NCI-H1092 (cell line): ENCODE measurements at places on chromosomes 4 and X.
A peak's percentile ranks its signal among the peaks of the same experiment; 100 is the strongest.

GRCh38 chrX:39309721-39310152 lies 508.5 kb downstream of the MID1IP1 start:
- no peak for DNase-seq

GRCh38 chr4:52799813-52800212 lies 48.6 kb upstream of the ERVMER34-1 start:
- no peak for DNase-seq

DNA sequence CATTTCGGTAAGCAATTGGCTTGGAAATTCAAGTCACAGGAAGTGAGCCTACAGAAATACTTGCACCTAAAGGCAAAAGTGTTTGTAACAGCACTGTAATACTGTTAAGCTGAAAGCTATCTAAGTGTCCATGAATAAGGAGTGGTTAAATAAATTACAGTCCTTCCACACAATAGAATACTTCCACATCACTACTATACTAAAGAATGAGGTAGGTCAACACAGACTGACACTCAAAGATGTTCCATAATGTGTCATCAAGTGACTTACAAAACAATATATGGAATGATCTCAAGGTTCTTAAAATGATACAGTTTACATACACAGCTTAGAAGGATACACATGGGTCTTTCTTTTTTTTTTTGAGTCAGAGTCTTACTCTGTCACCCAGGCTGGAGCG lies 27.0 kb downstream of the SLC10A6 start:
- no peak for DNase-seq

GRCh38 chr4:110475881-110476818 lies at the start of gene ENPEP:
TSS of gene ENPEP (plus strand) at chr4:110476155. CDS start at chr4:110476415, 260 bp downstream.
- DNase-seq, result no peak

- DNase-seq, result no peak
These were observed 238.1 kb downstream of the SLITRK2 start for GRCh38 chrX:146055733-146056132.

GRCh38 chr4:8037150-8037769 lies 97.6 kb upstream of the AFAP1 start:
- DNase-seq, result no peak

- DNase-seq, result no peak
These were observed 53.7 kb downstream of the TRIM2 start for GRCh38 chr4:153257991-153258390.

- no peak for DNase-seq
These were observed 28.7 kb downstream of the ADH6 start for GRCh38 chr4:99190336-99190735.

DNA sequence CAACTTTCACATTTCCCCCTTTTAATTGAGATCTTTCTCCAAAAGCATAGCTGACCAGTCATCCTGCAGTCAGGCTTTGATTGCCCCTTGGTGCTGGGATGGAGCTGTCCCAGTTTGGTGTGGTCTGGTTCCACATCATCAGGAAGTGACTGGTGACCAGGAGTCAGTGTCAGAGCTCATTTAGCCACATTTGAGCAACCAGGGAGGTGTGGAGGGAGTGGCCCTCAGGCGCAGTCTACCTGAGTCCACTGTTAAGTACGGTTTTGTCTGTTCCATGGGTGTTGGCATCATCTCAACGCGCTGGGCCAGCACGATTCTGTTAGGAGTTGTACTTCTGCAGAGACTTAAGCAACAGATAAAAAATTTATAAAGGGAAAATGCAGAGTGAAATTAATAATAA lies 52.6 kb downstream of the RGS12 start:
- DNase-seq, result no peak

DNA sequence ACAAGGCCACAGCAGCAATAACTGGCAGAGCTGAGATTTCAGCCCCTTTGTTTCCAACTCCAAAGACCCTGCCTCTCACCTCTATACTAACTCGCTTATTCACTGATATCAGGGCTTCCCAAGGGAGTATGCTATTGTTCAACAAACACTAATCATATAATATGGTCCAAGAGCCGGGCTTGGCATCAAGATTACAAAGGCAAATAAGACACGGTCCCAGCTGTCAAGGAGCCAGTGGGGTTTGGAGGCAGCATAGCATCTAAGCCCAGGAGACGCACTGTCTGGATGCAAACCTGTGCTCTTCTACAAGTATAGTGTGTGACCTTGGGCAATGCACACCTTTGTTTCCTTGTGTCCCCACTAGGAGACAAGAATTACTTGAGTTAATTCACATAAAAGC lies 28.7 kb downstream of the PAPSS1 start:
- peak; percentile 16 for DNase-seq

DNA sequence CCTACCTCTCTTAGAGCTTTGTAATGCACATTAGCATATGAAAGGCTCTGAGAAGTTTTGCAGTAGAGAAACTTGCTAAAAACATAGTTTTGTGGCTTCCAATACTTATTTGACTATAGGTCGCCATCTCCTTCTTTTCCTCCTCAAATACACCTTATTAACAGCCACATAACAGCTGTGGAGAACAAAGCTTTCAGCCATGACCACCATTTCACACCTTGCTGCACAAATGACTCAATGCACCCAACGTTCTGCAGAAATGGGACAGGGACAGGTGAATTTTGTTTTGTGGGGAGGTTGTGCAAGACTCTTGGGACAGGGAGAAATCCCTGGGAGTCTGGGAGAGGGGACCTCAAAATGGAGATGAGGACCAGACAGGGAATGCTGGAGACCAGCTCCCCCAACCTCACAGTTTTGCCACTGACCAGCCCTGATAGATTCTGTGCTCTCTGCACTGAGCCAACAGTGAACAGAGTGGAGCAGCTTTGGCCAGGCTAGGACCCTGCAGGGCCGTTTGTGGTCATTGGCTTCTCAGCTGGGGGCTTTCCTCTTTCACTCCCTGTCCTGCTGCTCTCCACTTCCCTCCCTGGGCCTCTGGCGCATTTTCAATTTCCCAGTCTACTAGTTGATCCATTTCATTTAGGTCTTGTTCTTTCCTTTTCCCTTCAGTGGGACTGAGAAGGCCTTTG lies 16.6 kb downstream of the FRMPD3 start:
- DNase-seq, result no peak

DNA sequence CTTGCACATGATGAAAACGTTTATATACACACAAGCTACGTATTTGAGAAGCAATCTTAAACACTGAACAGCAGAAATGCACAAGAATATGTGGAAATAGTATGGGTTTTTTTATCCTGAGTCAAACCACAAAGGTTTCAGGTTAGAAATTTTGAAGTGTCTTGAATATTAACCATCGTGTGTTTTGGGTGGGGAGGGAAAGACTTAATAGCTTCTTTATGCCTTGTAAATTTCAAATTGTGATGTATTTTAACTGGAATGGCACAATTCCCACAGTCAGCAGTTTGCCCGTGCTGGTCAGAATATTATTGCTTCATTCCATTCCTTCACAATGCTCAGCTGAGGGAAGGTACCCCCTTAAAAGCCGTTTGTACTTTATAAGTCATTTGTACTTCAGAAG lies 67.4 kb upstream of the WDR1 start:
- no peak for DNase-seq

GRCh38 chr4:1010395-1011021 lies 918 bp upstream of the FGFRL1 start:
- no peak for DNase-seq

DNA sequence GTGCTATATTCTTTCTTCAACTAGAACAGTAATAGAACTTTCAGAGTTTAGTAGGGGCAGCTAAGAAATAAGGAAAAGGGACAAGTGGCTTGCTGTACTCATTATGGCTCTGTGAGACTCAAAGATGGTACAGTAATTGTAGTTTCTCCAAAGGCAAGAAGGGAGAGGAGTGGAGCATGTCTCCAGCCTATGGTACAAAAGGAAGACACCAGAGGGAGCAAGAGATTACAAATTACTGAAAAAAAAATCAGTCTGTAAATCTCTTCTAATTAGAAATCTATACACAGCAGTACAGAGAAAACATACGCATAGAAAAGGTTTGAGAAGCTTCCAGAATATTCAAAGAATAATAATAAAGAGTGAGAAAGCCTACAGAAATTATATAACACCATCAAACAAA lies 61.4 kb downstream of the KLHL4 start:
- no peak for DNase-seq

DNA sequence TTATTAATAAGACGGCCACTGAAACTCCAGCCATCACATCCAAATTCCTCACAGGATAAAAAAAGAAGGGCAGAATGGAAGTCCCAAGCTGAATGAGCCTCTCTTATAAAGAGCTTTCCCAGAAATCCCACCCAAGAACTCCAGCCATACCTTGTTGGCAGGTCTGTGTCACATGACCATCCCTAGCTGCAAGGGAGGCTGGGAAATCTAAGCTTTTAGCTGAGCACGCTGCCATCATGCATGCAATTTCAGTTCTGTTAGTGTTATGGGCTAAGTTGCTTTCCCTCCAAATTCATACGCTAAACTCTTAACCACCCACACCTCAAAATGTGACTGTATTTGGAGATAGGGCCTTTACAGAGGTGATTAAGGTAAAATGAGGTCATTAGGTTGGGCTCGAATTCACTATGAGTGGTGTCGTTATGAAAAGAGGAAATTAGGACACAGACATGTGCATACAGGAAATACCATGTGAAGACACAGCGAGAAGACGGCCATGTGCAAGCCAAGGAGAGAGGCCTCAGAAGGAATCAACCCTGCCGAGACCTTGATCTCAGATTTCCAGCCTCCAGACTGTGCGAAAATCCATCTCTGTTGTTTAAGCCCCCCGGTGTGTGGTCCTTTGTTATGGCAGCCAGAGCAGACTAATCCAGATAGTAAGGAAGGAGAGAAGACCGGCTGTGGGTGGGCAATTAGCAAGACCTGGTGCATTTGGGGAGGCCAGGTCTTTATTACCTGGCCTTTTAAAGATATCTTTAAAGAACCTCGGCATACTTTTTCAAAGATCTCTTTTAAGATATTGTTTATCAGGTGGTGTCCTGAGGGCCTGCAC lies 317.6 kb downstream of the BCOR start:
- no peak for DNase-seq

- DNase-seq, result peak; percentile 44
These were observed 577 bp upstream of the PIM2 start for GRCh38 chrX:48919360-48919841.

DNA sequence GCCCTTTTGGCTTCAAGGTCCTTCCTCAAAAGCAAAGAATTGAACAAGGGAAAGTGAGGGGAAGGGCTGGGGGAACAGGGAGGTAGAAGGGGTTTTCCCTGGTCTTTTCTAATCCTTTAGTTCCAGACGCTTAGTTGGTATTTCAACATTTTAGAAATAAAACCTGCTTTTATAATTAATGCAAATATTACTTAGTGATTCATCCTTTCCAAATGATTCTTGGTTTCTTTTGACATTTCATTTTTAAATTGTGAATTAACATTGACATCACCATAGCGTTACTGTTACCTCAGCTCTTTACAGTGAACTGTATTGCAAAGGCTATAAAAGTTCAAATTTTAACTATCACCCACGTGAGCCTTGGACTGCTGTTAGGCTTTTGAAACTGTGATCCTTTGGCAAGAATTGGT lies 20.9 kb downstream of the NFKB1 start:
- DNase-seq, result no peak

- no peak for DNase-seq
These were observed 69.8 kb upstream of the SLC7A11 start for GRCh38 chr4:138311771-138312535.

GRCh38 chr4:93710101-93710846 lies 118.3 kb upstream of the ATOH1 start:
- no peak for DNase-seq

DNA sequence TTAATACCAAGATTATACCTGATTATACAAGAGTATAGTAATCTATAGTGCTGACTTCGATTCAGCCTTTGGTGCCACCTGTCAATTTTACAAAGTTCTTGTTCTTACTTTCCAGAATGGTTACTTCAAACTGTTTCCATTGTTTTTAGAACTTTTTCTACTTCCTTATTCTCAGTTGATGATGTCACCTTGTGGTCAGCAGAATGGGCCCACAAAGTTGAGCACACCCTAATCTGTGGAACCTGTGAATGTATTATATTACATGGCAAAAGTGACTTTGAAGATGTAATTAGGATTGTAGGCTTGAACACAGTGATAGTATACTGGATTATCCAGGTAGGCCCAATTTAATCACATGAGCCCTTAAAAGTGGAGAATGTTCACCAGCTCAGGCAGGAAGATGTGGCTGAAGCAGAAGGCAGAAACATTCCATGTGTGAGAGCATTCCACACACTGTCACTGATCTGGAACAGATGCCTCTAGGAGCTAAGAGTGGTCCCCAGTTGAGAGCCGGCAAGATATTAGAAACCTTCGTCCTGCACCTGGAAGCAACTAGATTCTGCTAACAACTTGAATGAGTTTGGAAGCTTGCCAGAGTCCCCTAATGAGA lies 6.3 kb upstream of the SGMS2 start:
- no peak for DNase-seq

GRCh38 chr4:161762796-161763195 lies 401.0 kb downstream of the FSTL5 start:
- DNase-seq, result no peak

DNA sequence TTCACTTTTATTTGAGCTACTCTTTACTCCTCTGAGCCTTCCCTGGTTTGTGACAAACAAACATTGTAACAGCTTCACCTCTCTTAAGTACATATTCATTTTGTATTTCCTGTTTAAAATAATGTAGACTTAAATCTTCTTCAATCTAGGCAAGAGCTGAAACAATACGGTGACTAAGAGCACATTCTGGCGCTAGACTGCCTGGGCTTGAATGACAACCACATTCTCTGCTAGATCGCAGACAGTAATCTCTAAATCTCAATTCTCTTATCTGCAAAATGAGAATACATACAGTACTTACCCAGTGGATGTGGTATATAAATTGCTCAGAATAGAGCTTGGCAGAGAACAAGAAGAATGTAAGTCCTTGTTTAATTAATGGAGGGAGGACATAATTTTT lies 144.8 kb downstream of the ARAP2 start:
- no peak for DNase-seq

DNA sequence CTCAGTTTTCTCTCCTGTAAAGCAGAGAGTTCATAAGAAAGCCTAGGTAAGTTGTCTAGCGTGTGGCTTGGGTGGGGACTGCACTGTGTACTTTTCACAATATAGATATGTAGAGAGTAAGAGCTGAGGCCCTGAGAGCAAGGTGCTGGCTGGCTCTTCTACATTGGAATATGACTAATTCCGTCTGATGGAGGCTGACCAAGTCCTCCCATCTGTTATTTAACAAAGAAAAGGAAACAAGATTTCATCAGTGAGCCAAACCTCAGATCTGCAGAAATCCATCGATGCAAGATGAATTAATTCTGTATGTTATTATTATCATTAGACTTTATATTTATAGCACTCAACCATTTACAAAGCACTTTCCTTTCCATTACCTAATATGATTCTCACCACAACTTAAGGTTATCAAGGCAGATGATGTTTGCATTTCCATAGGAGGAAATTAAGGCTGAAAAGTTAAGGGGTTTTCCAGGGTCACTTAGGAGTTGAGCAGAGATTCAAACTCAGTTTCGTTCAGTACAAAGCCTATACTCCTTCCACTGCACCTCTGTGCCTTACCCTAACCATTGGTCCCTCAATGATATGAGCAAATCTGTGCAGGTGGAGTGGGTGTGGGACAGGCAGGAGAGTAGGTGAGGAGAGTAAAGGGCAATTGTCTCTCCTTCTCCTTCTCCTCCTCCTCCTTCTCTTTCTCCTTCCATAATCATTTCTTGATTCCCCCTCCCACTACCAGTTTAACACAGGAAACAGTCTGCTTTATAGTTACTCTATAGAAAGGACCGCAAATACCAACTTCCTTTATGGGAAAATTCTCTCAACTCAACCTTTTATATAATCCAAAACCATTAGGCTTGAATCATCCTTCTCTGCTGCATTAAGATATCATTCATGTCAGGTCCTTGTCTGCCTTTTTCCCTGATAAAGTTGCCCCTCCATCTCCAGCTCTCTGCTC lies 27.6 kb upstream of the SRD5A3 start:
- DNase-seq, result no peak
